Thymus (tissue), 14 donors: ENCODE measurements at places on chromosomes 5 and 9. TPM values are rescaled to one million over a fixed set of nuclear protein-coding genes. Genes with fewer than 3 reads are reported as not detected.
A peak's percentile ranks its signal among the peaks of the same experiment; 100 is the strongest.

Gene WNT8A
- 0.09 TPM for polyA plus RNA-seq

Gene FAM153A
- polyA plus RNA-seq, result 32.7 TPM

Gene BTNL8
- polyA plus RNA-seq, result 0.46 TPM

Gene PCDHGB2
- polyA plus RNA-seq, result 0.21 TPM

Gene SNCAIP
- 7.4 TPM for polyA plus RNA-seq

Gene CCL27
- polyA plus RNA-seq, result 48.4 TPM

DNA sequence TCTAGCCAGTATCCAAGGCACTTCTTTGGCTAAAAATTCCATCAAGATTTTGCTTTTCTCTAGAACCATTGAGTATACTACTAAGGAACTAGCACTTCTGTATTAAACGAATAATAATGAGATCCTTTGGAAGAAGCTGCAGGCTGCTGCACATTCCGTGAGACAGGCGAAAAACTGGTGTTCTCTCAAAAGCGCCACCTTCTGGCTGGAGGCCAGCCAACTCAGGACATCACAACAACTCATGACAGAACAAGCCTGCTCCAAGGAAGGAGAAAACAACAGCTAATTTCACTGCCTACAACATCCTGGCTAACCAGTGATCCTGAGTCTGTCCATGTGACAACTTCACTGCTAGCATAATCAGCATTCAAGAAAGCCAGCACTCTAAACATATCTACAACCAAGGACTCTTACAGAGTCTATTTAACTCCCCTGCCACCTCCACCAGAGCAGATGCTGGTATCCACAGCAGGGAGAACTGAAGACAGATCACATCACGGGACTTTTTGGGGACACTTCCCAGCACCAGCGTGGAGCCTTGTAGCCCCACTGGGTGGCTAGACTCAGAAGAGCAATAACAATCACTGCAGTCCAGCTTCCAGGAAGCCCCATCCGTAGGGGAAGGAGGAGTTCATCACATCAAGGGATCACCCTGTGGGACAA lies 150.5 kb downstream of the YTHDC2 start:
- H3K36me3 ChIP-seq, result no peaks in the 10 kb centered on the region
- H3K4me1 ChIP-seq, result no peaks in the 10 kb centered on the region
- H3K4me3 ChIP-seq, result no peak overlapping the region
- no peak overlapping the region for H3K27ac ChIP-seq
- DNase-seq, result peak; percentile 24
- H3K27me3 ChIP-seq, result no peaks in the 10 kb centered on the region

- H3K27ac ChIP-seq, result no peak overlapping the region
- no peak for DNase-seq
- H3K4me3 ChIP-seq, result no peak overlapping the region
- H3K4me1 ChIP-seq, result peaks cover 5% of the 10 kb centered on the region
- no peaks in the 10 kb centered on the region for H3K36me3 ChIP-seq
Measured at GRCh38 chr5:115297031-115297430, 577 bp upstream of the CCDC112 start.

DNA sequence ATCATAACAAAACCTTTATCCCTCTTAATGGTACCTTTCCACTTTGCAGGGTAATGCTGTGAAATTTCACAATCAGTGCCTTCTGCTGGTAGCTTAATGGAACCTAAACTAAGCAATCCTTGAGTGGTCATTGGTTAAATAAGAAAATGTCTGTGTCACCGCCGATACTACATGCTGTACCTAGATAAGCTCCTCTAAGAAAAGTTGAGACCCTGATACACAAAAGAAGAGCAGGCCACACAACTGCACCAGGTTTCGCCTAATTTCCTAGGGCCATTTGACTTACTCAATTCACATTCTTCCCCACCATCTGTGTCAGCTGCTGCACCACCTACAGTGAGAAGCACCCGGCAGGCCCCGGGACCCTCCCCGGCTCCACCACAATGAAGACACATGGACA lies 9.0 kb upstream of the EDF1 start:
- H3K4me1 ChIP-seq, result no peaks in the 10 kb centered on the region
- no peak for DNase-seq
- no peak overlapping the region for H3K27ac ChIP-seq
- H3K4me3 ChIP-seq, result no peak overlapping the region
- H3K36me3 ChIP-seq, result no peaks in the 10 kb centered on the region
- no peaks in the 10 kb centered on the region for H3K27me3 ChIP-seq

DNA sequence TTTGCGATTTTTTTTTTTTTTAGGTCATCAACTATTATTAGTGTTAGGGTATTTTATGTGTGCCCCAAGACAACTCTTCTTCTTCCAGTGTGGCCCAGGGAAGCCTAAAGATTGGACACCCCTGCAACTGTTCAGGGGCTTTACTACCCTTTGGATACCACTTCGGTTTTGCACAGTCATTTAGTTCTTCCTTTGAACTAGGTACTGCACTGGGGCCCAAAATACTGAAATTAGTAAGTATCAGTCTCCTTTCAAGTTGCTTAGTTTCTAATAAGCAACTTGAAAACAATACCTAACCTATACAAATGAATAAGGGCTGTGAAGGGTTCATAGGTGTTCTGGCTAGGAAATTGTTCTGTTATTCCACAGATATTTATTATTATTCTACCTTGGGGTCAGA lies 45.3 kb downstream of the CWC27 start:
- no peaks in the 10 kb centered on the region for H3K36me3 ChIP-seq
- no peak overlapping the region for H3K27ac ChIP-seq
- no peak for DNase-seq

DNA sequence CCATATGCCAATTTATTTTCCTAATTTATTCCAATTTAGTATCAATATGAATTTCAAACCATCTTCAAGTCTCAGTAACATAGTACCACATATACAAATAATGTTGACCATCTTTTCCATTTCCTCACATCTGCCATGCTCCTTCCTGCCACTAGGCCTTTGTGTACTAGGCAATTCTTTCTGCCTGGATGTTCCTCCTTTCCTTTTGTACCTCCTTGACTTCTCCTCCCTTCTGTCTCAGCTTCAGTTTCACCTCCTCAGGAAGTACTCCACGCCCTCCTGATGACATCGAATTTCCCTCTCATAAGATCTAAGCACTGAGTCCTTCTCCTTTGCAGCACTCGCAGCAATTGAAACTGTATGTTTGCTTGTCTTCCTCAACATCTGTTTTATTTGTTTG lies 53.9 kb downstream of the MEF2C start:
- H3K27ac ChIP-seq, result peak overlapping the region; percentile 14
- H3K4me3 ChIP-seq, result no peak overlapping the region
- H3K27me3 ChIP-seq, result no peaks in the 10 kb centered on the region

- H3K27ac ChIP-seq, result no peak overlapping the region
- no peak overlapping the region for H3K4me3 ChIP-seq
- no peaks in the 10 kb centered on the region for H3K27me3 ChIP-seq
- peaks cover 72% of the 10 kb centered on the region for H3K36me3 ChIP-seq
- no peaks in the 10 kb centered on the region for H3K4me1 ChIP-seq
Measured at GRCh38 chr9:136381966-136382513, 8.6 kb upstream of the CARD9 start.

- no peaks in the 10 kb centered on the region for H3K4me1 ChIP-seq
- no peaks in the 10 kb centered on the region for H3K27me3 ChIP-seq
- no peaks in the 10 kb centered on the region for H3K36me3 ChIP-seq
Measured at GRCh38 chr9:73210886-73211666, 59.4 kb downstream of the ANXA1 start.

GRCh38 chr5:543755-544674 lies 19.8 kb upstream of the SLC9A3 start:
- H3K4me1 ChIP-seq, result no peaks in the 10 kb centered on the region
- H3K27ac ChIP-seq, result no peak overlapping the region
- peaks cover 35% of the 10 kb centered on the region for H3K27me3 ChIP-seq
- DNase-seq, result no peak
- H3K4me3 ChIP-seq, result no peak overlapping the region
- H3K36me3 ChIP-seq, result no peaks in the 10 kb centered on the region

- DNase-seq, result no peak
- H3K27me3 ChIP-seq, result no peaks in the 10 kb centered on the region
- H3K4me3 ChIP-seq, result no peak overlapping the region
- no peaks in the 10 kb centered on the region for H3K36me3 ChIP-seq
- no peak overlapping the region for H3K27ac ChIP-seq
- H3K4me1 ChIP-seq, result no peaks in the 10 kb centered on the region
Measured at GRCh38 chr5:5788793-5789192, 366.3 kb downstream of the ICE1 start.

DNA sequence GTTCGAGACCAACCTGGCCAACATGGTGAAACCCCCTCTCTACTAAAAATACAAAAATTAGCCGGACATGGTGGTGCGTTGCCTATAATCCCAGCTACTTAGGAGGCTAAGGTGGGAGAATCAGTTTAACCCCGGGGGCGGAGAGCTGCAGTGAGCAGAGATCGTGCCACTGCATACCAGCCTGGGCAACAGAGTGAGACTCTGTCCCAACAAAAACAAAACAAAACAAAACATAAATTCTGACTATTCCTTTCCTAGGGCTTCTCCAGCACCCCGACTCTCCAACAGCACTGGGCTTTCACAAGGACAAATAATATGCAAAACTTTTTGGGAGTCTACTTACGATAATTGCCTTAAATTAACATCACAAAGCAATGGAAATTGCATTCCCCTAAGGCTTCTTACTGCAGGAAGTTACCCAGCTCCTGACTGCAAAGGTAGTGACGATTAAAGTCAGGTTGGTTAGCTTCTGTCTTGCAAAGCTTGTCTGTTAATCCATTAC lies 15.9 kb upstream of the CDKN2AIPNL start:
- no peak overlapping the region for H3K4me3 ChIP-seq
- no peaks in the 10 kb centered on the region for H3K36me3 ChIP-seq
- DNase-seq, result no peak
- H3K27me3 ChIP-seq, result no peaks in the 10 kb centered on the region
- H3K27ac ChIP-seq, result no peak overlapping the region
- no peaks in the 10 kb centered on the region for H3K4me1 ChIP-seq

DNA sequence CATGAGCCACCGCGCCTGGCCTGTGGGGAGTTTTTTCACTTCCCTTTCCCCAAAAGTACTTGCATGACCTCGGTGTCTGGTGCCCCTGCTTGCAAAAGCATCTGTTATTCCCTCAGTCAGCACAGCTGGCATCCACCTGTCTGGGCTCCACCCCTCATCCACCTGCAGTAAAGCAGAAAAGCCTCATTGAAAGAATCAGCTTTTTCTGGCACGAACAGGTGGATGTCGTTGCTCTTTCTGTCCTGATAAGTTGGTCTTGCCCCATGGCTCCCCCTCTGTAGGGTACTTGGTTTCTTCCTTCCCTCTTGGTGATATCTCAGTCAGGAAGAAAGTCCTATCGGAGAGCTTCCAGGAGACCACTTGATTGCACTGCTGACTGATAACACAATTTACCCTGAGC lies 37.4 kb downstream of the WWC1 start:
- no peak for DNase-seq
- H3K4me3 ChIP-seq, result no peak overlapping the region
- no peak overlapping the region for H3K27ac ChIP-seq
- peaks cover 7% of the 10 kb centered on the region for H3K27me3 ChIP-seq
- H3K4me1 ChIP-seq, result no peaks in the 10 kb centered on the region

GRCh38 chr9:8365029-8365428 lies 565.5 kb upstream of the DMAC1 start:
- no peaks in the 10 kb centered on the region for H3K36me3 ChIP-seq
- H3K27me3 ChIP-seq, result no peaks in the 10 kb centered on the region
- DNase-seq, result no peak
- no peak overlapping the region for H3K4me3 ChIP-seq

- H3K27ac ChIP-seq, result no peak overlapping the region
- no peaks in the 10 kb centered on the region for H3K27me3 ChIP-seq
- no peaks in the 10 kb centered on the region for H3K36me3 ChIP-seq
- H3K4me3 ChIP-seq, result no peak overlapping the region
Measured at GRCh38 chr9:71648453-71648852, 119.9 kb downstream of the CEMIP2 start.

GRCh38 chr5:157596487-157596886 lies 20.9 kb upstream of the ADAM19 start:
- no peak for DNase-seq
- H3K4me3 ChIP-seq, result no peak overlapping the region
- H3K4me1 ChIP-seq, result peaks cover 42% of the 10 kb centered on the region
- no peak overlapping the region for H3K27ac ChIP-seq

GRCh38 chr5:95850391-95850894 lies 27.9 kb upstream of the GLRX start:
- no peaks in the 10 kb centered on the region for H3K4me1 ChIP-seq
- H3K4me3 ChIP-seq, result no peak overlapping the region
- H3K27ac ChIP-seq, result no peak overlapping the region
- H3K27me3 ChIP-seq, result no peaks in the 10 kb centered on the region

GRCh38 chr9:85178474-85178873 lies 508.9 kb downstream of the NTRK2 start:
- no peaks in the 10 kb centered on the region for H3K27me3 ChIP-seq
- H3K4me3 ChIP-seq, result no peak overlapping the region
- DNase-seq, result no peak
- H3K36me3 ChIP-seq, result no peaks in the 10 kb centered on the region

DNA sequence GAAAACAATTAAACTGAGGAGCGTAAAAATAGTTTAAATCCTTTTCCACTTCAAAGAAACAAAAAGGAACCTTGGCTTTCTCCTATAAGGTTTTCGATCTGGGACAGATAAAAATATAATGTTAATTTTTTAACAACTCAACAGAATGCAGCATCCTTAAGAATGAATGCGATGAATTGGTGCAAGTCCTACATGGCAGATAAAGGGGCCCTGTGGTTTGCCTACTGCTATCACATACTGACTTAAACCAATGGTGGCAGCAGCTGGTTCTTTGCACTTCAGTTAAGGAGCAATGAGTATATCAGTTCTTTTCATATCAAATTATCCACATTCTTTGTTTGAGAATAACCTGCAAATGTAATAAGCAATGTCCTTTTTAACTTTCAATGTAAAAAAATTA lies 12.4 kb upstream of the TYRP1 start:
- H3K27ac ChIP-seq, result no peak overlapping the region
- no peaks in the 10 kb centered on the region for H3K36me3 ChIP-seq
- DNase-seq, result no peak
- no peak overlapping the region for H3K4me3 ChIP-seq

DNA sequence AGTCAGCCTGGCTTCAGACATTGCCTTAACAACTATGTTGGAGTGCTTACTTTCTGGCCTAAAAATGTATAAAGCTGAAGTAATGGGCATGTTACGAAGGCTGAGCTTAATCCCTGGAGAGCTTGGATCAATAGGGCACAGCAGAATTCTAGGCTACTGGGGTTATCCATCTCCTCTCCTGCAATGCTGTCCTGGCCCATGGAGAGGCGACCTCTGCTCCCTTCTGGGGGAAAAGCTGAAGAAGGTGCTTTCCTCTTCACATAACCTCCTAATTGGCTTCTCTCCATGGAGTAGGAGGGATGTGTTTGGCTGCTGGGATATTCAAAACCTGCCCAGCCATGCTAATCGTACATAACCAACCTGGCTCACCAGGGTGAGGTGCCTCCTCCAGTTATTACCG lies 403.5 kb downstream of the DMRT2 start:
- H3K27me3 ChIP-seq, result no peaks in the 10 kb centered on the region
- H3K27ac ChIP-seq, result no peak overlapping the region
- DNase-seq, result no peak
- no peaks in the 10 kb centered on the region for H3K36me3 ChIP-seq

GRCh38 chr9:119500072-119500771 lies 131.0 kb upstream of the BRINP1 start:
- H3K27me3 ChIP-seq, result no peaks in the 10 kb centered on the region
- DNase-seq, result no peak
- no peaks in the 10 kb centered on the region for H3K36me3 ChIP-seq
